ENCODE measurements at places on chromosomes 1 and 21. TPM values are rescaled to one million over a fixed set of nuclear protein-coding genes. Genes with fewer than 3 reads are reported as not detected.

- H3K27ac ChIP-seq, result peak overlapping the region; percentile 53
- no peaks in the 10 kb centered on the region for H3K36me3 ChIP-seq
- no peak overlapping the region for H3K4me3 ChIP-seq
- no peaks in the 10 kb centered on the region for H3K27me3 ChIP-seq
- no peak for DNase-seq
- peaks cover 32% of the 10 kb centered on the region for H3K4me1 ChIP-seq
Observed at GRCh38 chr1:170910273-170910672, 25.1 kb upstream of the MROH9 start.

GRCh38 chr21:29943885-29944284, 4.1 kb upstream of the GRIK1 start:
- H3K4me3 ChIP-seq, result no peak overlapping the region
- H3K4me1 ChIP-seq, result peaks cover 13% of the 10 kb centered on the region
- peaks cover 75% of the 10 kb centered on the region for H3K27me3 ChIP-seq

DNA sequence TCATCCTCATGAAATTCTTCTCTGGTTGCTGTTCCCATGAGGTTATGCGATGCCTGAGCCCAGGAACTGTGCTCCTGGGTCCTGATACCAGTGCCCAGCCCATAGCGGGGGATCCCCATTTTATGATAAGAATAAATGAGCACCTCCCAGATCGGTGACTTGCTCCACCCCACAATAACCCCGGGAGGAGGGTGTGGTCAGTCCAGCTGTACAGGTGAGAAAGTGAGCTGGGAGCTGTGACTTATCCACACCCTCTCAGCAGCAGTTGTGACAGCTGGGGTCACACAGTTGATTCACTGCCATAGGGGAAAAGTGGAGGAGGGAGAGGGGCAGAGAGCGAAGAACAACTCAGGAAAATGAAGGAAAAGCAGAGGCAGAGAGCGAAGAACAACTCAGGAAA, 33.4 kb downstream of the OR2G3 start:
- no peak for DNase-seq
- peaks cover 5% of the 10 kb centered on the region for H3K4me1 ChIP-seq
- H3K27ac ChIP-seq, result no peak overlapping the region
- H3K27me3 ChIP-seq, result no peaks in the 10 kb centered on the region
- H3K4me3 ChIP-seq, result peak overlapping the region; percentile 62

Gene BARHL2
- total RNA-seq, result not detected

- DNase-seq, result no peak
- H3K27me3 ChIP-seq, result peaks cover 11% of the 10 kb centered on the region
- no peak overlapping the region for H3K27ac ChIP-seq
- H3K36me3 ChIP-seq, result no peaks in the 10 kb centered on the region
- H3K4me3 ChIP-seq, result no peak overlapping the region
Observed at GRCh38 chr1:234089396-234089795, 184.9 kb downstream of the SLC35F3 start.

Gene COL16A1
- 272 TPM for total RNA-seq

DNA sequence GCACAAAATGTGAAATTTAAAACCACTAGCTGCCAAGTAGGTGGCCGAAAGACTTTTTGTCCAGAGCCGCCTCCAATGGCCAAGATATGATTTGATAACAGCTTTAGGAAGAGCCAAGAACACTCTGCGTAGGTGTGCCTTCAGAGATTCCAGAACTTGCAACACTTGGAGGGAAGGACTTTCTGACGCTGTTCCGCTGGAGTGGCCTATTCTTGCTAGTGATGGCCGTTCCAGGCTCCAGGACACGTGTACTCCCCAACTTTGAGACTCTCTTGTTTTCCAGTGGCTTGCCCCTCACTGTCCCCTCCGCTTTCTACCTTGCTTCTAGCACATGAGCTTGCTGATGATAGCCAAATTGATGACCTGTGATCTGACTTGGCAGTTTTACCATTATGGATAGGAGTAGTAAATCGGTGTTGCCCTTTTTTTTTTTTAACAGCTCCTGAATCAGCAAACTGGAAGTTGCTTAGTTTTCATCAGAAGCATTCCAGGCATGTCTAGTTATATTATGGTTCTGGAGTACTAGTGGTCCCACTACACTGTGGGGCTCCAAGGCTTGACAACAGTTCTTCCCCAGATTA, 1.0 kb downstream of the PRDX6 start:
- peaks cover 19% of the 10 kb centered on the region for H3K36me3 ChIP-seq
- peaks cover 55% of the 10 kb centered on the region for H3K4me1 ChIP-seq
- H3K4me3 ChIP-seq, result peak overlapping the region; percentile 96

DNA sequence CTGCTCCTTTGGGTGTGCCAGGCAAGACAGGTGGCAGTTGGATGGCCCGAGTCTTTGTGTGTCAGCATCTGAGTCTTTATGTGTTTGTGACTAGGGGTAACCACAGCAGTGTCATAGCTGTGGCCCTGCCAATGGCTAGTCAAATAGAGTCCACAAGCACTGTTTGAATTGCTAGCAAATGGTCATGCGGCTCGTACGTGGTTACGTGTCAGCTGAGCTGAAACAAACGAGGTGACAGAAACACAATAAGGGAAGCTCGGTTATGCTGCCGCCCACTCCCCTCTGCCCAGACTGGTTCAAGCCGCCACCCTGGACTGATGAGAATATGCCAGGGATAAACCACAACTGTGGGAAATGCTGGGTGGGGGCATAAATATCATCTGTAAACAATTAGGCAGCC, 174.3 kb upstream of the LMO4 start:
- no peaks in the 10 kb centered on the region for H3K27me3 ChIP-seq
- H3K4me1 ChIP-seq, result peaks cover 23% of the 10 kb centered on the region
- H3K36me3 ChIP-seq, result no peaks in the 10 kb centered on the region
- H3K4me3 ChIP-seq, result no peak overlapping the region
- H3K27ac ChIP-seq, result no peak overlapping the region

- peaks cover 5% of the 10 kb centered on the region for H3K4me1 ChIP-seq
- no peak for DNase-seq
- peak overlapping the region; percentile 24 for H3K27ac ChIP-seq
- no peak overlapping the region for H3K4me3 ChIP-seq
Observed at GRCh38 chr1:35426097-35426586, 131.1 kb downstream of the KIAA0319L start.

Gene ZBTB40
- total RNA-seq, result 20.6 TPM

Gene NPHS2
- total RNA-seq, result not detected

GRCh38 chr1:64886877-64887276, 79.5 kb downstream of the JAK1 start:
- no peak overlapping the region for H3K4me3 ChIP-seq
- peaks cover 48% of the 10 kb centered on the region for H3K4me1 ChIP-seq
- H3K27me3 ChIP-seq, result no peaks in the 10 kb centered on the region
- peaks cover 8% of the 10 kb centered on the region for H3K36me3 ChIP-seq
- DNase-seq, result no peak

GRCh38 chr21:24224422-24224821, 1382.9 kb downstream of the MRPL39 start:
- H3K4me3 ChIP-seq, result no peak overlapping the region
- no peak overlapping the region for H3K27ac ChIP-seq
- H3K4me1 ChIP-seq, result no peaks in the 10 kb centered on the region

DNA sequence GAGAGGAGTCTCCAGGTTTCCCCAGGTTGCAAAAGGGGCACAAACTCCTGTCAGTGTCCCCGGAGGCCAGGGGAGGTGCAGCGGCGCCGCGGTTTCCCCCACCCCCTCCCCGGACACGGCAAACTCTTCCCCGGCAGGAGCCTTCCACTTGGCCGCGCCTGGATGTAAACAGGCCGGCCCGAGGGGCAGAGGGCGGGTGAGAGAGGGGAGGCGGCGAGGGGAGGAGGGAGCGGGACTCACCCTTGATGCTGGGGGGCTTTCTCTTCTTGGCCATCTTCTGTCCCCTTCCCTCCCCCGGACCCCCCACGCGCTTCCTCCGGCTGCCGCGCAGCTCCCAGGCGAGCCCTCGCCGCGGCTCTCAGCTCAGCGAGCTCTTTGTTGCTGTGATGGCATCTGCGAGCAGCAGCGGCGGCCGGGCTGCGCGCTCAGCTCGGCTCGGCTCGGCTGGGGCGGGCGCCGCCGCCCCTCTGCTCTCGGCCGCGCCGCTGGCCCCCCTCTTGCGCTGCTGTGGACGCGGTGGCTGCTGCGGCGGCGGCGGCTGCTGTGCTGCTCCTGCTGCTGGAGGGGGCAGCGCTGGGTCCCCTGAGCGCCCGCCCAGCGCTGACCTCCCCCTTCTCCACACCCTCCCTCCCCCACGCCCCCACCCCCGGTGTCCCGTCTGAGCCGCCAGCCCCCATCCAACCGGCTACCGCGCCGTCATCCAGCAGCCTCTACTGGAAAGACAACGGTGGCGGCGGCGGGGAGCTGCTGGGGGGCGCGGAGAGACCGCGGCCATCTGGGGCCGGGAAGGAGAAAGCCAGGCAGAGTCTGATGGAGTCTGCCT, 4.9 kb upstream of the SLC44A5 start:
- peak; percentile 63 for DNase-seq
- H3K27me3 ChIP-seq, result peaks cover 68% of the 10 kb centered on the region
- peaks cover 19% of the 10 kb centered on the region for H3K4me1 ChIP-seq
- no peak overlapping the region for H3K27ac ChIP-seq

DNA sequence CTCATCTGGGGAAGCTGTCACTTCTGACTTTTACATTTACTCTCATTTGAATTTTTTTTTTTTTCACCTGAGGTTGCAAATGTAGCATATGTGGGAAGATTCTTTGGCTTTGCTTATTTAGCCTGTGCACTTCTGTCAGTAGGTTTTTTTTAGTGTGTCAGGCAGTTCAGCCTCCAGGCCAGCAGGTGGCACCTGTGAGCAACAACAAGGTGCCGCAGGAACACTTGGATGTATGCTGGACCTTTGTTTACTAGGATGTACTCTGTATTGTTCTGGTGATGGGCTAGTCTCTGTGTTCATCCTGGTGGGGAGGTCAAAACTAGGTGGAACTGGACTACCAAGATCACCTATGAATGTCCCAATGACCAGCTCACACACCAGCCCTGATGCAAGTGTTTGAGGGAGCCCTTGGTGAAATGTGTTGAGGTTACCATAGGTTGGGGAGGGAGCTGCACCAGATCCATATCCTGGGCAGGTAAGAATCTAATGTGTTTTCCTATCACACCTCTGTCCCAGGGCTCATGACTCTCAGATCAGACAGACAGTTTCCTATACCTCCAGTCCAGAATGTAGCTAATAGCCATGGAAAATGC, 618.2 kb downstream of the BRINP3 start:
- H3K27me3 ChIP-seq, result no peaks in the 10 kb centered on the region
- H3K36me3 ChIP-seq, result no peaks in the 10 kb centered on the region
- H3K4me3 ChIP-seq, result no peak overlapping the region
- no peaks in the 10 kb centered on the region for H3K4me1 ChIP-seq
- H3K27ac ChIP-seq, result no peak overlapping the region

DNA sequence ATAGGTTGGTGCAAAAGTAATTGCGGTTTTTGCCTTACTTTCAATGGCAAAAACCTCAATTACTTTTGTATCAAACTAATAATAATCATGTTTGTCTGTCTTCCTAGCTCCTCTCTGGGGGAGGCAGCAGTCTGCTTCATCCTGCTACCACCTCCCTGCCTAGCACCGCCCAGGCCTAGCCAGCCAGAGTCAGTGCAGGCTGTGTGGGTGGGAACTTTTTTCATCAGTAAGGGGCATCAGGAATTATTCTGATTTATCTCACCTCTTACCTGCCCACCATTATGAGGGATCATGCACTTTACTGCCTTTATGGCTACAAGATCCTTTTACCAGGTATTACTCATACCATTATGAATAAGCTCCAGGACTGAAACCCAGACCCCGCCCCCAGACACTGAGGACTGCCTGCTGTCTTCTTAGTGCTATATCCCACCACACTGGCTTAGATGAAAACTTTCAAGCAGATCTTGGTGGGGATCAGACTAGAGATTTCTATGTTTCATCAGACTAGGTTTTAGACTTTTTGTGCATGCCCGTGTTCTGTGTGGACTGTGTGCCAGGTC, 116.4 kb downstream of the PBX1 start:
- no peak overlapping the region for H3K27ac ChIP-seq
- no peaks in the 10 kb centered on the region for H3K27me3 ChIP-seq
- peaks cover 3% of the 10 kb centered on the region for H3K4me1 ChIP-seq
- H3K4me3 ChIP-seq, result no peak overlapping the region
- no peaks in the 10 kb centered on the region for H3K36me3 ChIP-seq

Gene OR2T33
- total RNA-seq, result not detected

DNA sequence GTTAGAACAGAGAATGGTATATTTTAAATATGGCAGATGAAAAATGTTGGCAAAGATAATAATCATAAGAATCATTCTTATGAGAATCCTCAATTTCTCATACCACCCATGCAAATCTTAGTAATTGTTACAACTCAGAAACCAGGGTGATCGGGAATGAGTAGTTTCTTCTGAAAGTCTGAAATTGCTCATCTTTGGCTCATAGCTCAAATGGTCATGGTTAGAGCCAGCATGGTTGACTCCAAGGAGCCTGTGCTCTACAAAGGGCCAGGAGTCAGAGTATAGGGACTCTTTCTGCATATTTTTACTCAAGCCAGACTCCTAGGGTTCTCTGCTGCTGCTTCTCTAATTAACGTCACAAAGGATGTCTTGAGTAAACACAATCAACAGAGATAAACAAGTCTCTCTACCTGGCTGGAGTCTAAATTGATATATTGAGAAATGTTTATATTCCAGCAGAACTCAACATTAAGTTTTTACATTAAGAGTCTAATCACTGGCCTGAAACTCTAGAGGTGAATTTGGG, 1.9 kb upstream of the ETV3 start:
- H3K36me3 ChIP-seq, result peaks cover 7% of the 10 kb centered on the region
- H3K27ac ChIP-seq, result no peak overlapping the region
- no peak overlapping the region for H3K4me3 ChIP-seq
- H3K4me1 ChIP-seq, result peaks cover 32% of the 10 kb centered on the region
- no peaks in the 10 kb centered on the region for H3K27me3 ChIP-seq

- no peak overlapping the region for H3K27ac ChIP-seq
- H3K4me3 ChIP-seq, result no peak overlapping the region
- peaks cover 28% of the 10 kb centered on the region for H3K4me1 ChIP-seq
Observed at GRCh38 chr1:25232866-25233784, 823 bp upstream of the SYF2 start.

- DNase-seq, result no peak
- H3K4me1 ChIP-seq, result peaks cover 7% of the 10 kb centered on the region
- H3K27me3 ChIP-seq, result no peaks in the 10 kb centered on the region
- no peaks in the 10 kb centered on the region for H3K36me3 ChIP-seq
- H3K4me3 ChIP-seq, result no peak overlapping the region
Observed at GRCh38 chr1:180631194-180631765, 542 bp upstream of the XPR1 start.

Gene OR10X1
- total RNA-seq, result not detected

Gene RGS16
- total RNA-seq, result 0.56 TPM

Gene SLC9C2
- total RNA-seq, result not detected
